ENCODE measurements at places on chromosomes 11 and 22.

GRCh38 chr11:117009905-117010605, 88.2 kb downstream of the SIK3 start:
- no peak for DNase-seq

- DNase-seq: no peak
These were observed 99.2 kb downstream of the STIM1 start for GRCh38 chr11:3954448-3955298.

DNA sequence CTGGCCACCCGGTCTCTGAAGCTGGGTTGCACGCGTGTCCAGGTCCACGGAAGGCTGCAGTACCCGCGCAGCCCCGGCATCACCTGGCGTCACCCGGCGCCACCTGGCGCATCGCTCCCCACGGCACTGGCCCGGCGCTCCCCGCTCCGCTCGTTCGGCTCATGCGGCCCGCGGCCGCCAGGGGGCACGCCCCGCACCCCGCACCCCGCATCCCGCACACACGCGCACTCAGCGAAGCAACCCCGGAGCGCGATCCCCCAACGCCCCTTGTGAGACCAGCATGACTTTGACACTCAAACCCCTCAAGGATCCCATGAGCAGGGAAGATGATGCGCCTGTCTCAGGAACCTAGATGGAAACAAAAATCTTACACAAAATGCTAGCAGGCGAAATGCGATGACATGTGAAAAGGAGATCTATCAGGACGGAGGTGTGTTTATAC, 11.9 kb downstream of the B3GNT6 start:
- no peak for DNase-seq

DNA sequence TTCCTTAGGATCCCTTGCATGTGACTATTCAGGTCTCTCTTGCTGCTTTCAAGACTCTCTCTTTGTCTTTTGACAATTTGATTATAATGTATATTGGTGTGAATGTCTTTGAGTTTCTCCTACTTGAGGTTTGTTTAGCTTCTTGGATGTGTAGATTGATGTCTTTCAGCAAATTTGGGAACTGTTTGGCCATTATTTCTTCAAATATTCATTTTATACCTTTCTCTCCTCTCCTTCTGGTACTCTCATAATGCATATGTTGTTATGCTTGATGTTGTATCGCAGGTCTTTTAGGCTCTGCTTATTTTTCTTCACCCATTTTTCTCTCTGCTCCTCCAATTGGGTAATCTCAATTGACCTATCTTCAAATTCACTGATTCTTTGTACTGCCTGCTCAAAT, 44.2 kb downstream of the OR2AT4 start:
- no peak for DNase-seq

GRCh38 chr22:37497062-37497599, 10.9 kb upstream of the MFNG start:
- DNase-seq: no peak

DNA sequence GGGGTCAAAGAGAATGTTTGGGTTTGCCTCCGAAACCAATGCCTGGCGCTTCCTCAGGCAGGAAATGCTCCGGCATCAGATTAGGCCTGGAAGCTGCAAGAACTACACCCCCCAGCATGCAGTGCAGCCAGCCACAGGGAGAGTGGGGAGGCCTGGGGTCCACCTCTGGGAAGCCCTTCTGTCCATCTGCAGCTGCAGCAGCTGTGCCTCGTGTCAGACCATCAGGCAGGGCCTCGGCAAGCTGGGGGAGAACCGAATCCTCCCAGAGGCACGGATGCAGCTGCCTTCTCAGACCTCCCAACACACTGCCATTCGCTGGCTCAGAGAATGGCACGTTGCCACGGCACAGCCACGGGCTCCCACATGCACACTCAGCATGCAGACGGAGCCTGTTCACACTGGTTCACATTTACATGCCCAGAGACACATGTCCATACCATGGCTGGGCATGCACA, 57.4 kb downstream of the NECTIN1 start:
- DNase-seq: no peak

- DNase-seq: no peak
These were observed 1.1 kb downstream of the FEN1 start for GRCh38 chr11:61793829-61794204.

GRCh38 chr22:48135592-48135991, 1373.1 kb downstream of the TBC1D22A start:
- DNase-seq: no peak

- no peak for DNase-seq
These were observed 91.8 kb upstream of the CD44 start for GRCh38 chr11:35047179-35047578.

GRCh38 chr11:92225568-92226330, 1.1 kb downstream of the FAT3 start:
- DNase-seq: peak; percentile 29

- DNase-seq: no peak
These were observed 558.1 kb downstream of the ETS1 start for GRCh38 chr11:128029219-128029722.

DNA sequence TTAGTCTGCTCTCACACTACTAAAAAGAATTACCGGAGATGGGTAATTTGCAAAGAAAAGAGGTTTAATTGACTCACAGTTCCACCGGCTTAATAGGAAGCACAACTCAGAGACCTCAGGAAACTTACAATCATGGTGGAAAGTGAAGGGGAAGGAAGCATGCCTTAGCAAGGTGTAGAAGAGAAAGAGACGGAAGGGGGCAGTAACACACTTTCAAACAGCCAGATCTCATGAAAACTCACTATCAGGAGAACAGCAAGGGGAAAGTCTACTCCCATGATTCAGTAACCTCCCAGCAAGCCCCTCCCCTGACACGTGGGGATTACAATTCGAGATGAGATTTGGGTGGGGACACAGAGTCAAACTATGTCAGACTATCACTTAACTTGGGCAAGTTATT, 236.6 kb upstream of the ANO3 start:
- no peak for DNase-seq

- DNase-seq: no peak
These were observed 32.1 kb downstream of the HSD17B12 start for GRCh38 chr11:43712676-43713075.

- peak; percentile 13 for DNase-seq
These were observed 25.9 kb upstream of the ATXN10 start for GRCh38 chr22:45645526-45646414.

- DNase-seq: no peak
These were observed 7.7 kb downstream of the YWHAH start for GRCh38 chr22:31952094-31952401.

- peak; percentile 62 for DNase-seq
These were observed 3.3 kb upstream of the GRK2 start for GRCh38 chr11:67262731-67263675.

GRCh38 chr11:117679461-117679860, 117.6 kb downstream of the DSCAML1 start:
- no peak for DNase-seq

DNA sequence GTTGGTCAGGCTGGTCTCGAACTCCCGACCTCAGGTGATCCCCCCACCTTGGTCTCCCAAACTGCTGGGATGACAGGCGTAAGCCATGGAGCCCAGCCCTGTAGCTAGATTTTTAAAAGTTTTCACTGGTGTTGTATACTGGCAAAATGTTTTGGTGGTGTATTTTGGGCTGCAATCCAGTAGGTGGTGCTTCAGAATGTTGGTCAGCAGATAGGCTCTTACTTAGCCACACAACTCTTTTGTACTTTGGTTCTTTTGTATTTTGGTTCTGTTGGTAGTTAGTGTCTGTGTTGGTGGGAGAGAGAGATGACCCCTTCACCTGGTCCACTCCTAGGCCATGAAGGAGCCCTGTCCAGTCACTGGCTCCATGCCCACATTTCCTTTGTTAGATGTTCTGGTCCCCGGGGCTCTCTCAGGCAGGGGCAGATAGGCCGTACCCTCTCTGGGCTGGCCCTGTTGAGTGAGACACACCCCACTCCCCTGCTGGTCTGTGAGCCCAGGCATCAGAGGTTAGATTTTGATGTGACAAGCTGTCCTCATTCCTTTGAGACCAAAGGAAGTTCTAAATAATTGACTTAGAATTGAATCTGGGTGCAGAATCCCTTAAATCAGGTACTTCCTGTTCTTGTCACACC, 123.8 kb downstream of the DDX10 start:
- peak; percentile 20 for DNase-seq

GRCh38 chr22:44371741-44372525, 59.2 kb upstream of the SHISAL1 start:
- no peak for DNase-seq

- no peak for DNase-seq
These were observed 86.5 kb upstream of the HTATIP2 start for GRCh38 chr11:20277014-20277413.

GRCh38 chr22:45007391-45008185, 2.2 kb downstream of the PHF21B start:
- no peak for DNase-seq

DNA sequence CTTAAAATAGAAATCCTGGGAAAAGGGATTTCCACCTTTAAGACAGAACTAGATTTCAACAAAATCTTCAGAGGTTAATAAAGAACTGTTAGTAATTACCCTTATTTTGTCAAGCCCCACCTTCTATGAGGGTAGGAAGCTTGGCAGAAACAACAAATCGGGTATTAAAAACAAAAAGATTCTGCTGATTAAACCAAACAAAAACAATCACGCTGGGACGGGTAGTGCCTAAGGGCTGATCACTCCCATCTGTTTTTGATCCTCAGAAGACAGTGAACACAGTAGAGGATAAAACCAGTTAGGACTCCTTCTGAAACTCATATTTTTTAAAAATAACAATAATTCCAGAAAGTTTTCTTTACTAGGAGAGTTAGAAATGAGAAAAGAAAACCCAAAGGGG, 441.3 kb upstream of the API5 start:
- no peak for DNase-seq

DNA sequence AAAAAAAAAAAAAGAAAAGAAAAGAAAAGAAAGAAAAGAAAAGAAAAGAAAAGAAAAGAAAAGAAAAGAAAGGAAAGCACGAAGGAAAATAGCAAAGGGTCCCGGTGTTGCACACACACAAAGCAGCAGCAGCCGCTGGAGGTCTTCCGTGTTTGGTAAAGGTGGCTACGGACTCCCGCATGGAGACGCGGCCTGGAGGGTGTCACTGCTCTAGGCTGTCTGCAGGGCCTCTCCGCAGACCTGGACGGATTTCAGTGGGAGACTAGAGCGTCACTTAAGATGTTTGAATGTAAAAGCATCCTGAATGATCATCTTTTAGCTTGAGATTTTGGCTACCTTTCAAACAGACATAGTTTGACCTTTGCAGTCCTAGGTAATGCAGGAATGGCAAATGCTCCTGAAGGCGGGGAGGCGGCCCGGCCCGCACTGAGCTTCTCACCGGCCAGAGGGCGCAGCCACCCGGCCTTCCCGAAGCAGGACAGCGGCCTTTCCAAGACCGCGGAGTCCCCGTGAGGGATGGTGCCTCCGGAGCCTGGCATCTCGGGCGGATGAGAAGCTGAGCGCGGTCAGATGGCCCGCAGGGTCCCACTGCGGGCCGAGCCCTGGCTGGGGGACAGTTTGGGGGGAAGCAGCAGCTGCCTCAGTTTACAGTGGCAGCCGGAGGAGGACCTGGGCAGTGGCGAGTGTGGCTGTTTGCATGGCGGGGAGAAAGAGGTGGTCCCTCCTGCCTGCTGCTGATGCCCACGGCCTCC, 18.5 kb downstream of the KRTAP5-5 start:
- no peak for DNase-seq

- no peak for DNase-seq
These were observed 171.5 kb downstream of the RCN1 start for GRCh38 chr11:32262367-32262766.

- DNase-seq: no peak
These were observed 17.4 kb downstream of the CEP164 start for GRCh38 chr11:117345039-117345438.

DNA sequence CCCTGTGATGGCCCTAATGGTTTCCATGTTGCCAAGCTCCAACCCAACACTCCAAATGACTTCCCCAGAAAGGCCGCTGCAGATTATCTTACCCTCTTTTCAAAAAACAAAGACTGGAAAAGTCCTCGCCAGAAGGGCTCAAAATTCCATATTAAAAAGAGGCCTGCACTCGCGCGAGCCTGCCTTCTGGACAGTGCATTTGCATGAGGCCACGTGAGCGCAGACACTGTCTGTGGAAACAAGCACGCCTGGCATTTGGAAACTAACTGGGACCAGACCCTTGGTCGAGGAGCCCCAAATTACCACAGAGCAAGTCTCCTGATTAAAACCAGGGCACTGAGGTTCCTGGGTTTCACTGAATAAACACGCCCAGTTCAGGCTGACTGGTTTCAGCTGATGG, 42.9 kb downstream of the ABTB2 start:
- no peak for DNase-seq

DNA sequence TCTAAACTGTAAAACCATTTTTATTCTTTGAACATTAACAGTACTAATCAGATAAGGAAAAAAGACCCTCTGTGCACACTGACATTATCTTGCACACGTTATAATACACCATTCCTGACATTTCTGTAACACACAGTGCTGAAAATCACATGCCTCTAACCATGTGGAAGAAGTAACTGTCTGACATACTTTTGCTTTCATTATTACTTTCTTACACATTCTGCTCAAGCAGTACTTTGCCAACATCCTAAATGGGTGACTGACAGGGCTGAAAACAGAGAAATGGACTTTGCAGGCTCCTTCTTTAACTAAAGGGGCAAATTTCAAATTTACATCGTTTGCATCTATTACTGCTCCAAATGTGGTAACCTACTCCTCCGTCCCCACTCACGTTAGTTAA, 22.8 kb upstream of the TP53AIP1 start:
- DNase-seq: no peak

DNA sequence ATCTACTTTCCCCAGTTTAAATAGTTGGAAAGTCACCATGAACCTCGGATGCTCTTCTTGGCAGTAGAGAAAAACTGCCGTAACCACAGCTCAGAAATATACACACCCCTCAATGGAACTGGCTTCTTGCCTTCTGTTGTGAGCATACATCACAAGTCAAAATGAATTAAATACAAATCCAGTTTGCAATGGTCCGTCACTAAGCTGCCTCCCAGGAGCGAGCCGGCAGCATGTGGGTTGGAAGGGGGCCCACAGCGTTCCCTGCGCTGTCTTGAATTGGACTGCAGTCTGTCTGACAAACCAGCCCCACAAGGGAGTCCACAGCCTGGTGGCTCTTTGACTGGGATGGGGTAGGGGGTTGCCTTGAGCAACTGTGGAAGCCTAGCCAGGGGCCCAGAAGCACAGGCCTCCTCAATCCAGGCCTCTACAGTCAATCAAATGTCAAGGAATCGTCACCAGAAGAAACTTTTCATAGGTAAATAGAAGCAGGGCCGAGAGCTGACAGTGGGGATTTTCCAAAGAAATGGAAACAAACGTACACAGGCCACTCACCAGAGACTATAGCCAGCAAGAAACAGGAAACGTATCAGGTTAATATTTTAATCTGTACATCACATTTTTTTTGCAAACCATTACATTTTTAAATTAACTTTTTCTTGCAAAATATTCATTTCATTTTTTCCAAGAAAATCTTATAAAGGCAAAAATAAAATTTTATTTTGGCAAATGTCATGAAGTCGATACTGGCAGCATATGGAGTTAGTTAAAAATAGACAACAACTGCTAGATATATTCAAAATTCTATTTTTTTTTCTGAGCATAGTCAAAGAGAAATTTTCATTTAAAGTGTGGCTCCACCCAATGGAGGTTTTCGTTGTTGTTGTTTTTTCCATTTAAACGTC, 38.5 kb downstream of the C11orf58 start:
- peak; percentile 65 for DNase-seq

- DNase-seq: no peak
These were observed 544.0 kb downstream of the NTM start for GRCh38 chr11:131914361-131914774.

GRCh38 chr11:134980819-134981710, 569.0 kb upstream of the B3GAT1 start:
- DNase-seq: no peak

GRCh38 chr11:13045734-13046133, 36.6 kb downstream of the RASSF10 start:
- DNase-seq: no peak
